ENCODE measurements at places on chromosomes 6 and 20. TPM values are rescaled to one million over a fixed set of nuclear protein-coding genes. Genes with fewer than 3 reads are reported as not detected.

AVP gene
- not detected for total RNA-seq

SLC22A1 gene
- not detected for total RNA-seq

AGPAT4 gene
- total RNA-seq, result 6.1 TPM

IP6K3 gene
- not detected for total RNA-seq

IGF2R gene
- 72.4 TPM for total RNA-seq

RGS19 gene
- total RNA-seq, result 22.2 TPM

PMEPA1 gene
- total RNA-seq, result 3.7 TPM

TSPO2 gene
- not detected for total RNA-seq

DNA sequence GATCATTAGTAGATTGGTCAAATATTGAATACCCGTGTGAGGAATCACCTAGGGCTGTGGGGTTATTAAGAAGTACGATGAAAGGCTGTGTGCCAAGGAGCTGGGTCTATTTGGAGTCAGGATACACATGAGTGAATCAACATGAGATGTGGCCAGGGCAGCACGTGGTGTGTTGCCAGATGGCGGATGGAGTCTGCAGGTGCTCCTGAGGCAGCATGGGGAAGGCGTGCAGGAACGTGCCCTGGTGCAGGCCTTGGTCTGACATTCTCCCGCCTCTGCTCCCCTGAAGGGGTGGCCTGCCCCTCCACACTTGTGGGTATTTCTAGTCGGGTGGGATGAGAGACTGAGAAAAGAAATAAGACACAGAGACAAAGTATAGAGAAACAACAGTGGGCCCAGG is 39.0 kb upstream of the SLC22A1 start:
- no peak for DNase-seq

- no peak for DNase-seq
Observed at GRCh38 chr20:62405108-62405980, 1.7 kb downstream of the CABLES2 start.

DNA sequence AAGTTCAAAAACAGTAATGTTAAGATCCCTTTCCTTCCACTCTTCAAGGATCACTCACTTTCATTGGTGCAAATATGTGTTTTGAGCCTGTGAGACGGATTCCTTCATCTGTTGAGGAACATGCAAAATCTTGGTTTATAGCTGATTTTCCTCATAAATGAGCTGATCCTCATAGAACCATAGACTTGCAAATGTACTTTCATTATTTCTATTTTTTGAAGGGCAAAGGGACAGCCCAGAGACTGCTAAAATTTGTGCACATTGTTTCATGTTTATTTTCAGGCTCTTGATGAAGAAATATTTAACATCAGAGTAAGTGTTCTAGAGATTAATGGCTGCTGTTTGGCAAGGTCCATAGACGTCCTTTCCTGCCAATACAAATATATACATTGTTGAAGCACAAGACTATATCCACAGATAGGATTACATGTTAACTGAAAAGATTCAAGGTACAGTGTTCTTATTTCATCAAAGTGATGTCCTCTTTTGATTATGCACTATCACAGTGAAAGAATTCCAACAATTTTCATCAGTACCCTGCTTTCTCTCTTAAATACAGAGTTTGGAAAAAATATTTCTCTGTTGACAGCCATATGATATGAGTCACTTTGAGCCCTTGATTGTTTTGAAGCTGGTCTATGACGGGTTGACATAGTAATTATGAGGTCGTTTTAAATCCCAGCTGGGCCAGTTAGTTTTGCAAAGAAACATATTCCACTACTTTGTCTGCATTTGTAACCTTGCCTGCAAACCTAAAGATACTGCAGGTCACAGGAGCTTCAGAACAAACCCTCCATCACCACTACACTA is 95.7 kb downstream of the FILIP1 start:
- DNase-seq, result no peak

- no peak for DNase-seq
Observed at GRCh38 chr6:156889469-156889868, 112.3 kb downstream of the ARID1B start.

GRCh38 chr6:76885861-76886301 is 577.4 kb downstream of the HTR1B start:
- DNase-seq, result no peak

DNA sequence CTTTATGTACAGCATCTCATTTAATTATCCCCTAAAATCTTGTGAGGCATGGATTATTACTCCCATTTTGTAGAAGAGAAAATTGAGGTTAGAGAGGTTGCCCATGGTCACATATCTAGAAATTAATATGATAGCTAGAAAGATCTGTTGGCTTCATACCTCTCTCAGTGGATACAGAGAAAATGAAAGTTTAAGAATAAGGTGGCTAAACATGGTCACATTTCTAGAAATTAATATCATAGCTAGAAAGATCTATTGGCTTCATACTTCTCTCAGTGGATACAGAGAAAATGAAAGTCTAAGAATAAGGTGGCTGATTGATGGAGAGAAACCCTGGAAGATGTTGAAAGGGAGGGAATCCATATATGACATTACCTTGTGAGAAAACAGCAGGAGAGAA is 260.7 kb upstream of the MAN1A1 start:
- DNase-seq, result no peak

- DNase-seq, result no peak
Observed at GRCh38 chr6:159461266-159461665, 231.8 kb downstream of the SOD2 start.

DNA sequence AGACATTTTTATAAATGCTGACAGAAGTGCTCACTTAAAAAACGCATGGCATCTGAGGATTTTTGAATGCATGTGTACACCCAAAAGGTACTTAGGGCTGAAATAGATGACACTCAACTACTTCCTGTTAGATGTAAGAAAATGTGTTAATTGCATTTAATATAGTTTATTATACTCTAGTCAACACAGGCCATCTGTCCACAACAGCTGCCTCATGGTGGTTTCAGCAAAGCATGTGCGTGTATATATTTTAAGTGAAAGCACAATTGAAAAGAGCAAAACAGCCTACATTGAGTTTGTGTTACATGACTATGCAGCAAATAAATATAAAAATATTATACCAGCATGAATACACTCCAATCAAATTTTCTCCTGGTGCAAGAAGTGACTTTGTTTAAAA is 1233.0 kb upstream of the EYS start:
- DNase-seq, result no peak

DNA sequence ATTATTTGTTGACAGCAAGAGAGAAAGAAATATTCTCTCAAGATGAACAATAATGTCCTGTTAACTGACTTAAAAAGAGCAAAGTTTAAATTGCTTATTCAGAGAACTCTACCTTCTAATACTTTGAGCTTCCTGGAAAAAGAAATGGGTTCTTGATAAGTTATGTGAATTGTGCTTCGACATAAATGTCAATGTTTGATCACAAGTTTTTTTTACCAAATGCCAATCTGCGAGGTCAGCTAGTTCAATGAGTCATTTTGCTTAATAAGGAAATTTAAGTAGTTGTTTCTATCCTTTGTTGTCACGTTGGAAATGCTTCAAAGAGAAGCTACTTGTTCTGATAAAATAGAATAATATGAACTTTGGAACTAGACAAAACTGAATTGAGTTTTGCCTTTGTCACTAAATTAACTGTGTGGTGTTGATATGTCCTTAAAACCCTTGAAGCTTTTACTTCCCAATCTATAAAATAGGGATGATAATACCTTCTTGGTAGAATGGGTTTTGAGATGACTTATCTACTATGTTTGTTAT is 642.1 kb upstream of the FLRT3 start:
- DNase-seq, result no peak

DNA sequence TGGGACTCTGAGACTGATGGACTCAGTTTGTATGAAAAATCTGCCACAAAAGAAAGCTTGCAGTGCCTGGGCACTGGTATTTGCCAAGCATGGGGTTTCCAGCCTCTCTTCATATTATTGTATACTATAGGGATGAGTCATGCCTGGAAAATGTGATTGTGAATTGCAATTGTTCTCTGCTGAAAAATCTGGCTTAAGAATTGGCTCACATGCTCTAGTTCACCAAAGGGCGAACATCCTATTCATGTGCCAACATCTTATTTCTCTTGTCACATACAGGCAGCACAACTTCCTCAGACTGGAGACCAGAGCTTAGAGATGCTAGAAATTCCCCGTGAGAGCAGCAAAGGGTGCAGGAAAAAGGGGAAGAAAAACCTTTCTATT is 103.6 kb upstream of the KCNK16 start:
- DNase-seq, result peak; percentile 92

DNA sequence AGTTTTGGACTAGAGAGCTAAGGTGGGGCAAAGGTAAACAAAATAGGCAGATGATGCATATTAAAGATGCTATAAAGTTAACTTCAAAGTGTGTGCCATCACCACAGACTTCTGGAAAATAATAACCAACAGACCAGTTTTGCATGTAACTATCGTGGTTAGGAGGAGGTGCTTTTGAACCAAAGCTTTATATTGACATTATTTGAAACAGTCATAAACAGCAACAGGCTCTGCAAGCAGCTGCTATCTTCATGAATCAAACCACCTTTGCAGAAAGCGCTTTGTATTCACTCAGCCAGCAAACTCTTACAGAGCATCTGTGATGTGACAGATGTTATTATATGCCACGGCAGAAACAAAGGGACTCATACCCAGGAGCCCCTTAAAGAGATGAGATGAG is 81.9 kb downstream of the CRYBG1 start:
- DNase-seq, result no peak

- DNase-seq, result no peak
Observed at GRCh38 chr20:33242319-33243100, 6.7 kb downstream of the BPIFA1 start.

GRCh38 chr6:135270676-135271536 is 89.8 kb downstream of the MYB start:
- no peak for DNase-seq

GRCh38 chr20:24422091-24422760 is 47.2 kb upstream of the SYNDIG1 start:
- no peak for DNase-seq

DNA sequence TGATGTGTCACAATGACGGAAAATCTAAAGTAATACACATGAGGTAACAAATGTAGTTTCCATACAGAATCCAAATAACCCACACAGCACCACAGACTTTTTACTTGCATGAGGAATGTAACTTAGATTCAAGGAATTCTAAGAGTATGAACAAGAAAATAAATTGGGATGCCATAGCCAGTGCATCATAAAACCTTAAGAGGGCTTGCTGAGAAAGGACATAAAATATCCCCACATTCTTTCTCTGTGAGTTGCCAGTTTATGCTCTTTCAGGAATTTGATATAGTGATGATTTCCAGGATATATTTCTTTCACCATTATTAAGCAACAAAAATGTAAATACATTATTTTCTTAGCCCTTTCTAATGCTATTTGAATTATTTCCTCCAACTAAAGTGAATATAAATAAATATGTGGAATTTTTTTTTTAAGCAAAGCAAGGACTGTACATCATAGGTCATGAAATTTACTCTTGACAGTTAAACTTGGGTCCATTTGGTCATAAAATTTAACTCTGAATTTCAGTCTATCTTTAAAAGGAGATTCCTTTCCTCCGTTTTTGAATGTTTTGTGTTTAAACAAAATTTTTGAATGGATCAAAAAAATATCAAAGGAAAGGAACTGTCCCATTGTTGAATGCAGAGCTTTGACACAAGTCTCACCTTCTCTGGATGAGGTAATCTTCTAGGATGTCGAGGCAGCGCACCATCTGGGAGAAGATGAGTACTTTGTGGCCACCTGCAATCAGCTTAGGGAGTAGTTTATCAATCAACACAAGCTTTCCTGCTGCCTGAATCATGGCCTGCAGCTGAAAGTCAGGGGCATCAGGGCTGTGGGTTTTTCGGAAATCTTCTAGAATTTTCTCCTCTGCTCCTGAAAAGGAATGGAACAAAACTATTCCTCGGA is 116.3 kb upstream of the EMILIN3 start:
- DNase-seq, result no peak

- no peak for DNase-seq
Observed at GRCh38 chr6:113762641-113763040, 94.5 kb upstream of the MARCKS start.

DNA sequence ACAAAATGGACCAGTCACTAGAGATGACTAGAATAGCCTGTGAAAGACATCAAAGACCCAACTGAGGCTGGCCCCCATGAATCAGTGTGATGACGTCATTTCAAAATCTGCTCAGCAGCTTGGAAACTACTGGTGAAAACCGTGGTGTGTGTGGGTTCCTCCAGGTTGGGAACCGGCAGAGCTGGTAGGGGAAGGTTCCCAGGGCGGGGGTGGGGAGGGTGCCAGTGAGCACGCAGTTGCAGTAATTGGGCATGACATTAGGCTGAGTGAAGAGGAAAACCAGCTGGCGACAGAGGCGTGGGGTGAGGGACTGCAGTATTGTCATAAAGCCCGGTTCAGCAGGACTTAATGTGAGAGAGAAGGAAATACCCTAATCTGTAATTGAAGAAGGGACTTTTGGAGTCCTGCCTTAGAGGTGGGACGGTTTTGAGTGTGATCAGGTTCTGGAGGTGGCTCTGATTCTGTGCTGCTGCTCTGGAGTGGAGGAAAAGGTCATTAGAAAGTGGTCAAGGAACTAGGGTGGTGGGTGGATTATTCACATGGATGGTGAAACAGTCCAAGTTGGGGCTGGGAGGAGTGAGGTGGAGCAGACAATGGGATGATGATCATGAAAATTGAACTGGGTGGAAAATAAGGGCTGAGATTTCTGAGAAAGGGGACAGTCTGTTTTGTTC is 52.0 kb upstream of the MTHFD1L start:
- DNase-seq, result no peak

DNA sequence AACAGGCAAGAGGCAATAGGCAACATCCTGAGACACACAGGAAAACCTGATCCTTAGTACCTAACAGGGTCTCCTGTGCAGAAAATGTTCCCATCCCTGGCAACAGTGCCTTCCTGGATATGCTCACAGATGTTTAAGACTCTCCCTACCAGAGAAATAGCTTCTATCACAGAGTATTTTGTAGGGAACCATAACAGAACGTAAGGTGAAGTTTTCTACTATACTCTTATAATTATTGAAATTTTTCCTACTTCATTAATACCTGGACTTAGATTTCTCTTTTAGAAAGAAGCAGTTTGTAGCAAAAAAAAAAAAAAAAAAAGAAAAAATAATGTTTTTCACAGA is 33.5 kb upstream of the LGSN start:
- DNase-seq, result no peak

- no peak for DNase-seq
Observed at GRCh38 chr20:5600982-5601381, 149.2 kb upstream of the SHLD1 start.

All from pulmonary artery endothelial cell (primary cell).